ENCODE measurements at places on chromosomes 4 and X. TPM values are rescaled to one million over a fixed set of nuclear protein-coding genes. Genes with fewer than 3 reads are reported as not detected.
A peak's percentile ranks its signal among the peaks of the same experiment; 100 is the strongest.

DNA sequence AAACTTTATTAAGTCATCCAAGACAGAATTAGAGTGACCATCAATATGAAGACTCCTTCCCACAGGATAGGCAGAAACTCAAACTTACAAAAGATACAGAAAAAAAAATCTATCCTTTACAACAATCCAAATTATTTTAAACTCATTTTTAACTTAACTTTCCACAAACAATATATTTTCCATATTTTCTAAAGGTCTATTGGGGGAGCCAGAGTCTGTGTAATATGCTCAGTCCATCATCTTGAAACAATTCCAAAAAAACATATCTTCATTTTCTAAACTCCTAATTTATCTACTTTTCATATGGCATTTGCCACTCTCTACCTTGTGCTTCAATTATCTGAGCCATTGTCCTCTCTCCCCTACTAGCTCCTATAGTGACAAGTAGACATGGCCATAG, 378.1 kb downstream of the PDGFC start:
- DNase-seq, result no peak

MAGEB1 gene
- not detected for total RNA-seq

SPANXD gene
- total RNA-seq, result not detected

SLC30A9 gene
- 59.5 TPM for total RNA-seq

CFAP97 gene
- total RNA-seq, result 26.8 TPM

- DNase-seq, result no peak
Measured at GRCh38 chr4:46554760-46555465, 165.0 kb upstream of the GABRA2 start.

- DNase-seq, result no peak
Measured at GRCh38 chr4:48131736-48132135, 2.3 kb downstream of the TXK start.

- no peak for DNase-seq
Measured at GRCh38 chr4:25477221-25477620, 100.2 kb downstream of the ANAPC4 start.

- no peak for DNase-seq
Measured at GRCh38 chr4:38800366-38800765, 4.2 kb downstream of the TLR1 start.

DNA sequence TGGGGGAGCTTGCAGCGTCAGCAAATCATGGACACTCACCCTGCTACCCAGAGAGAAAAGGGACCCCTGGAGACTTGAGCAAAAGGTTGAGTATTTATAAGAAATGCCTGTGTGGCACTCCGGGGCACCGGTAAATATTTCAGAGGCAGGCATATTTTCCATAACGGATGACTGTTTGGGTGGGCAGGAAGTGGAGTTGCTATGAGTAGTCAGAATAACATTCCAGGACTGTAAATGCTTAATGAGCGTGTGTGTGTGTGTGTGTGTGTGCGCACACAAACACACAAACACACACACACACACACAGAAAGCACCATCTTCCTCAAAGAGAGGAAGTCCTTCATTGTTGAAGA, 74.6 kb downstream of the MXRA5 start:
- peak; percentile 33 for DNase-seq

- no peak for DNase-seq
Measured at GRCh38 chrX:24983931-24984330, 31.8 kb downstream of the ARX start.

GRCh38 chrX:152619897-152620296, 17.8 kb upstream of the GABRQ start:
- no peak for DNase-seq

DNA sequence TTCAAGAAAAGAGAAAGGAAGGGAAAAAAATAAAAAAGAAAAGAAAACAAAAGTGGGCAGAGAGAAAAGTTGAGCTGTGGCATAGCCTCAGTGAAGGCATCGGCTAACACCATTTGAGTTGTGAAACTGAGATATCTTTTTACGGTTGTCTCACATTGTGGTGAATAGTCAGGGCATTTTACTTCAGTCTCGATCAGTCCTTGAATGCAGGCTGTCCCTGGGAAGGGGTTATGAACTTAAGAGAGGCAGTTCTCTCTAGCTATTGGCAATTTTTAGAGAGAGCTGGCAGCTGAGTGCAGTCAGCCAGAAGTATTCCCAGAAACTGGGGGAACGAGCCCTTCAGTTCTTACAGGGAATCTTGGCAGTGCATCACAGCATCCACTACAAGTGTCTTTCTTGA, 93.5 kb upstream of the SLC6A14 start:
- DNase-seq, result no peak

NIPAL1 gene
- total RNA-seq, result 1.6 TPM

RHOXF1 gene
- total RNA-seq, result not detected

GRCh38 chr4:179372242-179372641, 1930.0 kb upstream of the AGA start:
- DNase-seq, result no peak

FRMD7 gene
- not detected for total RNA-seq

DNA sequence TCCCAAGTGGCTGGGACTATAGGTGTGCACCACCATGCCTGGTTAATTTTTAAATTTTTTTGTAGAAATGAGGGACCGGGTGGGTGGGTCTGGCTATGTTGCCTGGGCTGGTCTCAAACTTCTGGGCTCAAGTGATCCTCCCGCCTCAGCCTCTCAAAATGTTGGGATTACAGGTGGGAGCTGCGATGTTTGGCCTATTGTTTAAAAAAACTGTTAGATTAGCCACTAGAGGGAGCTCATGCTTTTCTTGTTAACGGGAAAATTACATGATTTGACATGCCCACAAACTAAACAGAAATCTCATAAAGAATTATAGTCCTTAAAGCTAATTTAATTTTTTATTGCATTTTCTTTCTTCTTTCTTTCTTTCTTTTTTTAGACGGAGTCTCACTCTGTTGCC, 5.0 kb upstream of the SDAD1 start:
- no peak for DNase-seq

DNA sequence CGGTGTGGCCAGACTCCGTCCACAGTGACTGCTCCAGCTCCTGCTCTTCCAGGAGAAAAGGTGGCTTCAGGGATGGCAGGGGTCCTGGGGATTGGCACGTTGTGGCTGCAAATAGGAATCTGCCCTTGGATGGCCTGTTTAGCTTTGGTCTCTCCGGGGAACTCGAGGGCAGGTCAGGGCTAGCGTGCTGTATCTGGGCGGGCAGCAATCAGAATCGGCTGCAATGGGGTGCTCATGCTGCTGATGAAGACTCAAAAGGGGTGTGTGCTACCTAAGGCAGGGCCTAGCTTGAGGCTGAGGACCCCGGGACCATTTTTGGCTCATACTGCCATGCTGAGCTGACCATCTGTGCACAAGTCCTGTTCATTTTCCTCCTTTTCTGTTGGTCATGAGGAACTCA, 51.3 kb downstream of the RGS12 start:
- DNase-seq, result no peak

STK26 gene
- 0.33 TPM for total RNA-seq

GRCh38 chr4:1635464-1635863, 48.6 kb downstream of the FAM53A start:
- no peak for DNase-seq

HERC3 gene
- total RNA-seq, result 17.4 TPM

- no peak for DNase-seq
Measured at GRCh38 chr4:1584498-1584897, 99.6 kb downstream of the FAM53A start.

DNA sequence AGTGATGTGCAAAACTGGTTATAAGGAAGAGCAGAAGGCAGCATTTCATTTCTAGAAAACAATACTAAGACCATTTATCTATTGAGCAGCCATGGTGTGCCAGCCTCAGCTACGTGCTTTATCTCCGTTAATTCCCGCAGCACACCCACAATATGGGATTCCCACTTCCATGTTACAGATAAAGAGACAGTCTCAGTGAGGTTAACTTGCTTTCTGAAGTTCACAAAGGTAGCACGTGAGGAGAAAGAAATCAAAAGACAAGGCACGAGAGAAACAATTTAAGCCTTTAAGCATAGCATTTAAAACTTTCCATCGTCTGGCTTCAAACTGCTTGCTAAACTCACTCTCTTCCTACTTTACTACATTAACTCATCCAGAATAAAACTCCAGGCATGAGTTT, 8.0 kb upstream of the RPL34 start:
- DNase-seq, result no peak

- no peak for DNase-seq
Measured at GRCh38 chrX:10597871-10598270, 22.5 kb downstream of the MID1 start.

DNA sequence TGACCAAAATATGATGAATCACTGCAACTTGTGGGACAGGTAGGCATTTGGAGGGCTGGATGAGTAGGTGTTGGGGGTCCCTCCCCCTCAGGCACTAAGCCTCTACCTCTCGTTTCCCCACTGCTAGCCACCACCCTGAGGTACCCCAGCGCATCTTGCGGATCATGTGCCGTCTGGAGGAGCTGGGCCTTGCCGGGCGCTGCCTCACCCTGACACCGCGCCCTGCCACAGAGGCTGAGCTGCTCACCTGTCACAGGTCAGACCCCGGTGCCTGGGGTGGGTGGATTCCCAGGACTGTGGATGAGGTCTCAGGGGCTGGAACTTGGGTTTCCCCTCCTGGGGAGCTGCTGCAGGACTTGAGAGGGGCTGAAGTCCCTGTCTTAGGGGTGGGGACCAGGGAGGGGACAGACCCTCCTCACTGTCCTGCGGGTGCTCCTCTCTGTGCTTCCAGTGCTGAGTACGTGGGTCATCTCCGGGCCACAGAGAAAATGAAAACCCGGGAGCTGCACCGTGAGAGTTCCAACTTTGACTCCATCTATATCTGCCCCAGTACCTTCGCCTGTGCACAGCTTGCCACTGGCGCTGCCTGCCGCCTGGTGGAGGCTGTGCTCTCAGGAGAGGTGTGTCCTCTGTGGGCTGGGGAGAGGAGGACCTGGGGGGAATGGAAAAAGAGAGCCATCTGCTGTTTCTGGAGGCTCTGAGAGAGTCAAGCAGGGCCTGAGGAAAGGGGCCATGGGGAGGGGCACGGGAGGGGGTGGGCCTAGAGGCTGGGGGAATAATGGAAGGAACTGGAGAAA, 10.1 kb upstream of the ERAS start:
- DNase-seq, result no peak

AIMP1 gene
- total RNA-seq, result 22.6 TPM

- no peak for DNase-seq
Measured at GRCh38 chr4:61162116-61162515, 38.0 kb upstream of the ADGRL3 start.

DNAAF6 gene
- not detected for total RNA-seq

GRCh38 chr4:3321295-3321889, 28.6 kb downstream of the RGS12 start:
- no peak for DNase-seq

DNA sequence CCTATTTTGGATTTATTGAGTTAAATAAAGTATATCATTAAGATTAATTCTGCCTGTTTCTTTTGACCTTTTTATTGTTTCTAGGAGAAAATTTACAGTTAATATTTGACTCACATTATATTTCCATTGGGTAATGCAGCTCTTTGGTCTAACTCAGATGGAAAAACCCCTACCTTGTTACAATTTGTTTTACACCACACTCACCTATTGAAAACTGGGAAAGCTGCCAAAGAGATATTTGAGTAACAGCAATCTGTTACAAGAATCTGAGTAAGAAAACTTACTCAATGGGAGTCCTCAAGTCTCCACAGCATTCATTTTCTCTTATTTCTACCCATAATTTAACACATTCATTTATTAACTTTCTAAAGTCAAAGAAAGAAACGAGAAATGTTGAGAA, 108.0 kb upstream of the TLL1 start:
- no peak for DNase-seq

GLRA3 gene
- total RNA-seq, result not detected

CLNK gene
- not detected for total RNA-seq

- no peak for DNase-seq
Measured at GRCh38 chr4:161172396-161173026, 991.3 kb downstream of the FSTL5 start.

DNA sequence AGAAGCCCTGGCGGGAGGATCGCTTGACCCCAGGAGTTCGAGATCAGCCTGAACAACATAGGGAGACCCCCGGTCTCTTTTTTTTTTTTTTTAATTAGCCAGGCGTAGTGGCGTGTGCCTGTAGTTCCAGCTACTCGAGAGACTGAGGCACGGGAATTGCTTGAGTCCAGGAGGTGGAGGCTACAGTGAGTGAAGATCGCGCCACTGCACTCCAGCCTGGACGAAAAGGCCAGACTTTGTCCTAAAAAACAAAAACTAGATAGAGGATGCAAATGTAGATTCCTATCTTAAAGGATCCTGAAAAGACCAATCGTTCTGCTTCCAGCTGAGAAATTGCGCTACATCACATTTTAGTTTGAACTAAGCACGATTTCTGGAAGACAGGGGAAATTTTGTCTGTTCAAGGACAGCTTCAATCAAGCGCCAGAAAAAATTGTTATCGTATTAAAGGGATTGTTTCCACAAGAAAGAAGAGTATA, 627 bp upstream of the HSD17B11 start:
- no peak for DNase-seq

DNA sequence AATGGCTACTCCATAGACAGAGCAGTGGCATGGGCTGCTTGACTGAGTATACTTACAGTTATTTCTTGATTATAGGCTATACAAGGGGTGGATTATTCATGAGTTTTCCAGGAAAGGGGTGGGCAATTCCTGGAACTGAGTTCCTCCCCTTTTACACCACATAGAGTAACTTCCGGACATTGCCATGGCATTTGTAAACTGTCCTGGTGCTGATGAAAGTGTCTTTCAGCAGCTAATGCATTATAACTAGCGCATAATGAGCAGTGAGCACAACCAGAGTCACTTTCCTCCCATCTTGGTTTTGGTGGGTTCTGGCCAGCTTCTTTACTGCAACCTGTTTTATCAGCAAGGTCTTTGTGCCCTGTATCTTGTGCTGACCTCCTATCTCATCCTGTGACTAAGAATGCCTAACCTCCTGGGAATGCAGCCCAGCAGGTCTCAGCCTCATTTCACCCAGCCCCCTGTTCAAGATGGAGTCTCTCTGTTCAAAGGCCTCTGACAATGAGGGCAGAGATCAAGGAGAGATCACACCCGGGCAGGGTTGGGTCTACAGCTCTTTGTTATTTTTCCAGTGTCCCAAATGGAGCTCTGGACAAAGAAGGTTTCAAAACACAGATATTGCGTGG, 468.4 kb upstream of the PRKX start:
- DNase-seq, result no peak

GRCh38 chr4:128653527-128654444, 155.7 kb upstream of the JADE1 start:
- DNase-seq, result no peak

DNA sequence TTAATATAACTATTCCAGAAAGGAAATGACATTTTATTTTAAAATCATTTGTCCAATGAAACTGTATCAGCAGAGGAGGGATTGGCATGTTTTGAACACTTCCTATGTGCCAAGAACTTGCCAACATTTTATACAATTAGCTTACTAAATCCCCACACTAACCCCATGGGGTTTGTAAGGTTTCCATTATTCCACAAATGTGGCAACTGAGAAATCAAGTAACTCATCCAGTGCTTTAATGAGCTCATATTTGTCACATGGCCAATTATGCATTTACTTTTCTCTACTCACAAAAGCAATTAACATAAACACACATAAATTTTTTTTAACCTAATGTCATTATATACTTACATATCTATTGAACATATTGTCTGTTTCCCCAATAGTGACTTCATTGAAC, 37.3 kb downstream of the MANBA start:
- DNase-seq, result no peak

UGT2B7 gene
- not detected for total RNA-seq

Measured in pulmonary artery endothelial cell (primary cell).